ENCODE measurements at places on chromosomes 12 and 14. TPM values are rescaled to one million over a fixed set of nuclear protein-coding genes. Genes with fewer than 3 reads are reported as not detected.

The A2ML1 gene
- total RNA-seq, result 6.1 TPM

The VPS33A gene
- 17.1 TPM for total RNA-seq

The RASSF9 gene
- total RNA-seq, result 2.9 TPM

The FOXN4 gene
- not detected for total RNA-seq

The CLEC7A gene
- total RNA-seq, result 9.3 TPM

The TEX22 gene
- 0.90 TPM for total RNA-seq

The HOXC11 gene
- total RNA-seq, result 0.60 TPM

The PRPH gene
- 0.22 TPM for total RNA-seq

The AP1G2 gene
- total RNA-seq, result 49.6 TPM

The LMNTD1 gene
- total RNA-seq, result not detected

The PARP2 gene
- total RNA-seq, result 16.7 TPM

The FAIM2 gene
- 27.0 TPM for total RNA-seq

The EML5 gene
- total RNA-seq, result 0.60 TPM

The ENDOU gene
- total RNA-seq, result 0.30 TPM

The SLCO1B1 gene
- not detected for total RNA-seq

The ANKRD52 gene
- 24.6 TPM for total RNA-seq

The ATL1 gene
- total RNA-seq, result 13.5 TPM

The STXBP6 gene
- 12.6 TPM for total RNA-seq

The RNF212B gene
- not detected for total RNA-seq

The LTBP2 gene
- total RNA-seq, result 67.1 TPM

The KLRC4 gene
- not detected for total RNA-seq

The AGAP2 gene
- 1.9 TPM for total RNA-seq

The GUCY2C gene
- not detected for total RNA-seq

The HSPB8 gene
- 13.1 TPM for total RNA-seq

The FLVCR2 gene
- total RNA-seq, result 65.9 TPM

The SYCP3 gene
- not detected for total RNA-seq

The CMKLR1 gene
- 23.2 TPM for total RNA-seq

The PPP4R4 gene
- 9.0 TPM for total RNA-seq

The RFLNA gene
- 19.4 TPM for total RNA-seq

The EID3 gene
- total RNA-seq, result 9.6 TPM

The NPC2 gene
- 326 TPM for total RNA-seq

The C3AR1 gene
- 16.8 TPM for total RNA-seq

The PAX9 gene
- total RNA-seq, result 4.3 TPM

The PAPLN gene
- 182 TPM for total RNA-seq

The TAS2R19 gene
- 10.8 TPM for total RNA-seq

The RNASE3 gene
- 0.63 TPM for total RNA-seq

The RDH16 gene
- total RNA-seq, result 1.8 TPM

The KLHL33 gene
- 1.2 TPM for total RNA-seq

The TAS2R31 gene
- total RNA-seq, result 10.3 TPM

The TAS2R43 gene
- total RNA-seq, result 4.9 TPM

The C1QL4 gene
- not detected for total RNA-seq

The IGF1 gene
- total RNA-seq, result 50.0 TPM

The NTF3 gene
- total RNA-seq, result not detected

The GARIN6 gene
- total RNA-seq, result not detected

The KCNC2 gene
- total RNA-seq, result 1.5 TPM

The SLC6A13 gene
- not detected for total RNA-seq

The SLC5A8 gene
- total RNA-seq, result not detected

The POLE2 gene
- total RNA-seq, result 1.1 TPM

The KRT79 gene
- not detected for total RNA-seq

The ENO2 gene
- total RNA-seq, result 25.8 TPM

The DIO2 gene
- 2.6 TPM for total RNA-seq

The NXPH4 gene
- total RNA-seq, result not detected

The FRMD6 gene
- total RNA-seq, result 48.1 TPM

The KRT3 gene
- total RNA-seq, result not detected

The PMCH gene
- total RNA-seq, result not detected

The DYRK2 gene
- 18.0 TPM for total RNA-seq

The ACOT2 gene
- 88.8 TPM for total RNA-seq

The EIF2S1 gene
- total RNA-seq, result 71.9 TPM

The ANKRD33 gene
- 0.60 TPM for total RNA-seq

The MYRFL gene
- total RNA-seq, result 0.20 TPM

Data from tibial nerve (tissue), 4 donors.